ENCODE measurements at places on chromosomes 4 and X.

DNA sequence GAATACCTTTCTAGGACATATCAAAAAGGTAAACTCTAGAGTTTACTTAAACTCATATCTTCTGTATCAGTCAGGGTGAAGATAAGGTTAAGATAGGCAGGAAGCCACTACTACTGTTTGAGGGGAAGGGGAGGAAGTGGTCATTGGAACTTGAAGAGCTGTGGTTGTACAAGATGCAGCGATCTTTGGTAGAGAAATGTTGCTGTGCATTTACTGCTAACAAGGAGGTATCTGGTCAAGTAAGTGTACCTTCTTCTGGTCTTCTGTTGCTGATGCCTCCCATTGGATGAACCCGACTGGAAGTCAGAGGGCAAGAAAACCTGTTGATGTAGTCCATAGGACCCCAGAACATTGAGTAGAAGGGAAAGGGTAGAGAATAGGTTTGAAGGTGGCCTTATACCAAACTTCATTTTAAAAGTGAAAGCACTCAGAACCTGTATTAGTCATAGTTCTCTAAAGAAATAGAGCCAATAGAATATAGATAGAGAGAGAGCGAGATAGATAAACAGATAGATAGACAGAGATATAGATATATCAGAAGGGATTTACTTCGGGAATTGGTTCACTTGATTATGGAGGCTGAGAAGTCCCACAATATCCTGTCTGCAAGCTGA, 47.9 kb upstream of the TSPAN5 start:
- no peak for ATAC-seq

GRCh38 chr4:172857026-172857425, 311.6 kb upstream of the GALNT7 start:
- no peak for ATAC-seq

DNA sequence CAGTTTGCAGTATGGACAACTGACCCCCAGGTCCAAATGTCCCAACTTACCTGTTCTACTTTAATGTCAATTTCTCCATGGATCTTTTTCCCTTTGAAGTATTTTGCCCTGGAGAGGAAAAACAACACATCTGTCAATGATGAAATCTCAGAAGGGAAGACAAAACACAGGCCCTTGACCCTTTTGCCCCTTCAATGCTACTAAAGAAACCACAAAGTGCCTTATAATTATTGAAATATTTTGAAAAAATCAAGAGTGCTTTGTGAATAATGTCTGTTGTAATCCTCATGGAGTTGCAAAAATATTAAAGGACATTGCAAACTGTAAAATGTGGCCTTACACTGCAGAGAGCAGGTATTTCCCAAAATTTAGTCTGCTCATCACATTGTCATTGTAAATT, 12.6 kb downstream of the SYN1 start:
- no peak for ATAC-seq

DNA sequence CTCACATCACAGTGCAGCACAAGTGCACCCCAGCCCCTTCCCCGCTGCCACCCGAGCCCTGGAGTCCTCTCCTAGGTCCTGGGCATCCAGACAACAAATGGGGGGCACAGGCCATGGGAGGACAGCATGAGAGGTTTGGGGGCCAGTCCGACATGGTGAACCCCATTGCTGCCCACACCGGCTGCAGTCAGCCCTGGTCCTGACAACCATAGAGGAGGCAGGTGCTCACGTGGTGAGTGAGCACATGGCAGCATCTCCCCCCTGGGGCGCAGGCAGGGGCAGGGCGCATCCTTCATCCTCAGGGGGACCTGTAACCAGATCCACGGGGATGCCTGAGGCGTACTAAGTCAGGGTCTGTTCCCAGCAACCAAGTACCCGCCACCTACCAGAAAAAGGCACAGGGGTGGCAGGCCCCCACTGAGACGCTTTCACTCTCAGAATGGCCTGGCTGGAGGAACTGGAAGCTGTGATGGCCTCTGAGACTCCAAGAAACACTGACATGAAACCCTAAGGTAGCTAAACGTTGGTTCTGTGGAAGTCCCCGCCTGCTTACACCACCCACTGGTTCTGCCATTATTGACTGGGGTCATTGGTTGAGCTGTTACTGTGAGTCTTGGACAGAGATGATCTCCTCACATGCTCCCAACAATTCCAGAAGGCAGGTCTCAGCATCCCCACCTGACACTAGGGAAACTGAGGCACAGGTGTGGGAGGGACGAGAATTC, 6.5 kb downstream of the ZFYVE28 start:
- no peak for ATAC-seq

DNA sequence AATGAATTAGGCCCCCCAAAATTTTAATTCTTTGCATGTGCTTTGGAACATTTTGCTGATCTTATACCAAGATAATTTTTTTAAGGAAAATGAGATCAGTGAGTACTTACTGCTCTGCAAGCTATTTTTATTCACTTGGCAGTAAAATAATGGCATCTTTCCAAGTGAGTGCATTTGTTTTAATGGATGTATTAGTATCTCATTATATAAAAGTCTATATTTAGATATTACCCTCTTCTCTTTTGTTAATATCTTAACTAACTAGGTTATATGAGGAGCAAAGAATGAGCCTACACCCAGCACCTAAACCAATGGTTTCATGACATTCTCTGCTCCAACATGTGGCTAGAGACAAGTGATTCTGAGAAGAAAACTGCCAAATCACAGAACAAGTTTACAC, 21.1 kb upstream of the ARAF start:
- ATAC-seq, result no peak

DNA sequence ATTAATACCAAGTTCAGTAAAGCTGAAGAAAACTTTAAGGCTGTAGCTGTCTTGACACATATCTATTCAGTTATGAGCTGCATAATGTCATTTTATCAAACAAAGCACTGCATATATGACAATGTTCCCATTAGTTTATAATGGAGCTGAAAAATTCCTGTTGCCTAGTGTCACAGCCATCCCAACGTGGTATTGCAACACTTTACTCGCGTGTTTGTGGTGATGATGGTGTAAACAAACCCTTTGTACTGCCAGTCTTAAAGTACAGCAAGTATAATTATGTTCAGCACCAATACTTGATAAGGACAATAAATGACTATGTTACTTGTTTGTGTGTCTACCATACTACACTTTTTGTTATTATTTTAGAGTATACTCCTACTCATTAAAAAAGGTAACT, 1415.6 kb upstream of the PCDH7 start:
- no peak for ATAC-seq

- ATAC-seq, result peak; percentile 83
Measured at GRCh38 chr4:82044141-82044993, 329.4 kb downstream of the HNRNPD start.

- ATAC-seq, result no peak
Measured at GRCh38 chrX:129493643-129494042, 29.6 kb downstream of the SMARCA1 start.

DNA sequence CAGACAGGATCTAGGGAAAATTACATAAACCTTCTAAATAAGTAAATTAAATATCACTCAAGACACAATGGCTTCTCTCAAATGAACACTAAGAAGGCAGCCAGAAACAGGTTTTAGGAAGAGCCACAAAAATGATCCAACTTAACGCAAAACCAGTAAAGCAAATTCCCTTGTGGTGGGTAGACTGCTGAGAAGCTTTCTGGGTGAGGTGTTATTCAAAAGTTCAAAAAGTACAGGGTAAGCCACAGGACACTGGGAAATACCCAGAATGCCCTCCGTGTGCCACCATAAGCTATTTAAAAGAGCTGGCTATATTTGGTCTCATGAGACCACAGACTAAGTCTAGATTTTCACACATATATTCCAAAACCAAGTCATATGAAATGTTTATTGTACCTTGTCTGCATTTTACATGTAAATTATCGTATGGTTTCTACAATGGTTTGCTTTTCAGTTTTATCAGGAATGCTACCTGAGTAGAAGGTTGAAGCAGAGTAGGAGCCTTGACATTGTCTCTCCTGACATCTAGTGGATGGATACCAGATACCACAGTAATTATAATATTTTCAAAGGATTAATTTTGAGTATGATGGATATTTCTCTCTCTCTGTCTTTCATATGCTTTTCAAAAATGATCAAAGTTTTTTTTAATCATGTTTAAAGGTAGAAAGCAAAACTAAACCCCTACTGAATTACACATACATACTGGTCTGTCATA, 109.3 kb upstream of the KLHL13 start:
- peak; percentile 77 for ATAC-seq

- ATAC-seq, result peak; percentile 55
Measured at GRCh38 chr4:162659716-162660115, 495.9 kb upstream of the FSTL5 start.

DNA sequence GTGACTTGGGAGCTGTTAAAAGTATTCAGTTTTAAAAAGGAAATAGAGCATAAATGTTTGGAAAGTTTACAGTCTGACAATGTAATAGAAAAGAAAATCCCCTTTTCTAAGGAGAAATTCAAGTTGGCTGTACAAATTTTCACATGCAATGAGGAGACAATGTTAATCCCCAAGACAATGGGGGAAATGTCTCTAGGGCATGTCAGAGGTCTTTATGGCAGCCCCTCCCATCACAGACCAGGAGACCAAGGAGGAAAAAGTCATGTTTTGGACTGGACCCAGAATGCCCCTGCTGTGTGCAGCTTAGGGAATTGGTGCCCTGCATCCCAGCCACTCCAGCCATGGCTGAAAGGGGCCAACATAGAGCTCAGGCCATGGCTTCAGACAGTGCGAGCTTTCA, 831.1 kb upstream of the ADGRL3 start:
- no peak for ATAC-seq

DNA sequence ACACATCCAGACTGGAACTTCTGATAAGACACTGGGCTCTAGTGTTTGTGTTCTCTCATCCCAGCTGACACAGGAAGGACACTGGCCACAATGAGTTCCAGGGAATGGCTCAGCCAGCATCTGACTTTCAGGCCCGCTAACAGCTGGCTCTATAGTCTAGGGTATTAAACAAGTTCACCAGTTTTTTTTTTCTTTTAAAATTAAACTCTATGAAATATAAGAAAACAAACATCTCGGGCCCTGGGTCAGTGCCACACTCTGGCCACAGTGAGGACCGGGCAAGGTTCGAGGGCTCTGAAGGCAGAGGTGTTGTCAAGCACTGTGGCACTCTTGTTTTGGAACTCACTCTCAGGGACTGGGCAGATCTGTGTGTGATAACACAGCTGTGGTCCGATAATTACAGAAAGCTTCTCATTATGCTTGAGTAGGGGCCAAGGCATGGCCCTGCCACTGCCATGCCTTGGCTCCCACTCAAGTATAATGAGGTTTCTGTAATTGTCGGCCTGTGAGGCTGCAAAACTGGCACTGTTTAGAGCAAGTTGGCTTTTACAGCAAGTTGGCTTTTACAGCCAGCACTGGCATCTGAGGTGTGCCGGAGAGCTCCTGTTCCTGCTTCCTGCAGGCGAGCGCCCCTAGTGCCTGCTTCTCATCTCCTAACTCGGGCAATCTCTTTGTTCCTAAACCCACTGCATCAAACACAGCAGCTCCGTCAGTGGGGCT, 62.8 kb downstream of the PPP1R2C start:
- ATAC-seq, result peak; percentile 66

- no peak for ATAC-seq
Measured at GRCh38 chr4:70687392-70687791, 940 bp upstream of the UTP3 start.

GRCh38 chr4:20042769-20043168, 208.9 kb upstream of the SLIT2 start:
- ATAC-seq, result no peak

- ATAC-seq, result no peak
Measured at GRCh38 chrX:129655547-129656249, 942 bp upstream of the APLN start.

DNA sequence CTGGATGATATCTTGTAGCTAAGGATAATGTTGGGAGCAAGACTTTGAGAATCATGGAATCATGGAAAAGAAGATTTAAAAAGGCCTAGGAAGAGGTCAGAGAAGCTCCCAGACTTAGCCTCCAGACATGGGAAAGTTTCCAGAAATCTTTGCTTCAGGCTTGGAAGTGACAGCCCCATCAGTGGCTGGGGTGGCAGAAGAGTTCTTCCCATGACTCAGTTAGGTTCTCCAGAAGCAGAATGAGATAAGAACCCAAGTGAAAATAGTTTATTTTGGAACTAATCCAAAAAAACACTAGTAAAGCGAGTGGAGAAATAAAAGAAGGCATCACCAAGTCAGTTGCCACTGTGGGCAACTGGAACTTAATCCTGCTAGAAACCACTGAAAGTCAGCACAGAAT, 506.9 kb downstream of the MID1IP1 start:
- no peak for ATAC-seq

DNA sequence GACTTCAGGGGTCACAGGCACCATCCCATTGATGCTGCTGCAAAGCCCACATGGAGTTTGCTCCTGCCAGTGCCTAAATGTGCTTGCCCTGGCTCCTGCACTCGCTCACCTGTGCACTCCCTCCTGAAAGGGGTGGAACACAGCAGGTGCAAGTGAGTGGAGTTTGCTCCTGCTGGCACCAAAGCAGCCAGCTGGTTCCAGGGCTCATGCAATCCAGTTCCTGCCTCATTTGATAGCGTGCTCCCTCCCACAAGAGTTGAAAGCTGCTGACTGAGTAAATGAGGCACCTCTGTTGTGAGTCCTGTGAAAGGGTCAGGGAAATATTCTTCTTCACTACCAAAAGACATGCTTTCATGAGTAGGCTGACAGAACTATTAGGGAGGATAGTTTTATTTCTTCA, 30.5 kb downstream of the CXCL8 start:
- no peak for ATAC-seq

DNA sequence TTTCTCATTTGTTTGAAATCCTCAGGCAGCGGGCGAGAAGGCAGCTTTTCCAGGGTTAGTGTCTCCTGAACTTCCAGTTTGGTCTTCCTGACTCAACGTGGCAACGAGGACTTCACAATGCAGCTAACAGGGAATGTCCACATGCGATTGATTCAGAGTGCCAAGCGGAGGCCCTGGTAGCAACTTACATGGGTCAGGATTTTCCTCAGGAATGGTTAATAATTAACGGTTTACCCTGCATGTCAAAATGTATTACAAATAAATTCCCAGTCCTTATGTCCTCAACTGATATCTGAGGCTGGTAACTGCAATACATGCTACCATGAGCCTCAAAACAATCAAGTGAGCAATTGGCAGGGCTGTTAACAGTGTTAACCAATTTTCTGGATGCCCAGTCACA, 67.2 kb downstream of the MAP3K15 start:
- no peak for ATAC-seq

DNA sequence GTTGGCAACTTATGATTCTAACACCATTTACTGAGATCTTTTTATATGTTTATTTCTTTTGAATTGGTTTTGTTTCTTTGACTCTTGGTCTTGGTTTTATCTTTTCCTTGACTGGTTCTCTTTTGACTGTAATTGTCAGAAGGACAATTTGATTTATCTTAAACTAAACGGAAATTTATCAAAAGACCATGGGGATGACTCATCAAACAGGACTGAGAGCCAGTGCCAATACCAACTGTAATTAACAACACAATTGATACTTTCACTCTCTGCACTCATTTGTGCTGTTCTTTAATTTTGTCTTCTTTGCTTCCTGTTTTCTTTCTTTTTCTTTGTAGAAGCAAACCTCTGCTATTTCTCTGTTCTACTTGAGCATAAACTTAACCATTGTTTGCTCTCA, 776.8 kb downstream of the CCSER1 start:
- no peak for ATAC-seq

- no peak for ATAC-seq
Measured at GRCh38 chrX:47854474-47854873, 17.8 kb downstream of the ZNF81 start.

Data from esophagus mucosa (tissue), 1 donor.